ENCODE measurements at places on chromosomes 5 and 9. TPM values are rescaled to one million over a fixed set of nuclear protein-coding genes. Genes with fewer than 3 reads are reported as not detected.
A peak's percentile ranks its signal among the peaks of the same experiment; 100 is the strongest.

DNA sequence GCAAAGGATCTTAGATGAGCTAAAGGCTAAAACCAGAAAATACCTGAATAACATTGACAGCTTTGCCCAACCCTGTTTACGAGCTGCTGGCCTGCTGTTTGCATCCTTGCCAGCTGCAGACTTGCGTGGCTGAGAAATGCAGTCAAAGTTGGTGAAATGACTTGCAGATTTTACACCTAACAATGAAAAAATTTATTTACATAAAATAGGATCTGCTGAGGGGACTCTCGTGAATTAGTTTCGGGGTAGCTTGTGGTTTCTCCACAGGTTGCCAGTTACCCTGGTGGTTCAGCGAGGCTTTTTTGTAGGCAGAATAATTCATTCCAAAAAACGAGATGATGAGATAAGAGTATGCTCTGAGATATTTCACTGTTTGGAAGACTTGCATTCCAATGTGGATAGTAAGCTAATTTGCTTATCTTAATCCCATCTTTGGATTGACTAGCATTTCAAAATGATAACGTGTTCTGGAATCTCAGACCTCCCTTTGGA is 65.7 kb upstream of the FANCC start:
- no peaks in the 10 kb centered on the region for H3K36me3 ChIP-seq
- DNase-seq = no peak
- no peak overlapping the region for H3K27ac ChIP-seq
- H3K4me1 ChIP-seq = peaks cover 20% of the 10 kb centered on the region
- no peak overlapping the region for H3K4me3 ChIP-seq

- peaks cover 42% of the 10 kb centered on the region for H3K4me1 ChIP-seq
- peaks cover 10% of the 10 kb centered on the region for H3K36me3 ChIP-seq
- H3K27ac ChIP-seq = peak overlapping the region; percentile 95
- H3K27me3 ChIP-seq = no peaks in the 10 kb centered on the region
- peak overlapping the region; percentile 62 for H3K4me3 ChIP-seq
Observed at GRCh38 chr5:67058998-67059743, 137.4 kb downstream of the CD180 start.

- H3K27me3 ChIP-seq = peaks cover 23% of the 10 kb centered on the region
- peak; percentile 99 for DNase-seq
- H3K4me1 ChIP-seq = peaks cover 24% of the 10 kb centered on the region
- H3K4me3 ChIP-seq = peak within 1 kb of the TSS; percentile 100
Observed at GRCh38 chr5:75717082-75717922, at the start of gene POC5. Gene POC5, minus strand, starts transcription at chr5:75717437. Its CDS starts 4,500 bp downstream, at chr5:75712937.

Gene PCDHA1
- total RNA-seq = not detected

DNA sequence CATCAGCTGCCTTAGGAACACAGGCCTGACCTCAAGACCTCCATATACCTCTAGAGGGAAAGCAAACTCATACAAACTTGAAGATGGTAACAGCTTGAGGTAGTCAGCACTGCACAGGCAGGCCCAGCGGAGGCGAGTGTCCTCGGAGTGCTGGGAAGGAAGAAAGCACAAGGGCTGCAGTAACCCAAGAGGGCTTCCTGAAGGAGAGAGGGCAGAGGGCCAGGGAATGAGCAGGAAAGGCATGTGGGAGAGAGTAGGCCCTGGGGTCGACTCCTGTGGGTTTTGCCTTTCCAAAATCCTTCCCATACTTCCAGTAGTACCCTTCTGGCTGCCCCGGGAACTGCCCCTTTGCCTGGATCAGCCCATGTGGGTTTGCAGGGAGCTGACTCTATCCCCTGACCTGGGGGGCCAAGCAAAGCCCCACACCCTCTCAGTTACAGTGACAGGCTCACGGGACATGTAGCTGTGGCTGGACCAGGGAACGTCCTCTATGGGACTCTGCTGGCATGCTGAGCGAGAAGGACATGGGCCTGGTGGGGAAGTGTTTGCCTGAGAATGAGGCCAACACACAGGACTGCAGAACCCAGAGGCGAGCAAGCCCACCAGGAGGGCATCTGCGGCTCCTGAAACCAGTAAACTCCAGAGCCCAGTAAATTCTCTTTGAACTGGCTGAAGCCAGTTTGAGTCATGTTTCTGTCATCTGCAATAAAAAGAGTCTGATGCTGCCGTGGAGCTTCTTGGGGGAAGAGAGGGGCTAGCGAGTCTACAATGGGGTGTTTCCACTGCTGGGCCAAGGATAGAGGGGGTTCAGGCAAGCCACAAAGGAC is 64.1 kb downstream of the COL23A1 start:
- H3K36me3 ChIP-seq = no peaks in the 10 kb centered on the region
- H3K4me3 ChIP-seq = no peak overlapping the region
- no peak for DNase-seq
- no peaks in the 10 kb centered on the region for H3K4me1 ChIP-seq
- H3K27me3 ChIP-seq = no peaks in the 10 kb centered on the region

- no peaks in the 10 kb centered on the region for H3K36me3 ChIP-seq
- H3K4me1 ChIP-seq = peaks cover 4% of the 10 kb centered on the region
- H3K27ac ChIP-seq = no peak overlapping the region
- H3K27me3 ChIP-seq = no peaks in the 10 kb centered on the region
- DNase-seq = no peak
Observed at GRCh38 chr9:8660383-8660782, 860.8 kb upstream of the DMAC1 start.

DNA sequence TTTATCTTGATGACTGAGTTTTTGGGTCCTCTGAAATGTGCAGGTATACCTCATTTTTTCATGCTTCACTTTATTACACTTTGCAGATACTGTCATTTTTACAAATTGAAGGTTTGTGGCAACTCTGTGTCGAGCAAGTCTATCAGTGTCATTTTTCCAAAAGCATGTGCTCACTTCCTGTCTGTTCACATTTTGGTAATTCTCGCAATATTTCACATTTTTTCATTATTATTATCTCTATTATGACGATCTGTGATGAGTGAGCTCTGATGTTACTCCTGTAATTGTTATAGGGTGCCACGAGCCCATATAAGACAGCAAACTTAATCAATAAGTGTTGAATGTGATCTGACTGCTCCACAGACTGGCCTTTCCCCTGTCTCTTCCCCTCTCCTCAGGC is 73.4 kb upstream of the FBXW11 start:
- no peak overlapping the region for H3K27ac ChIP-seq
- DNase-seq = no peak
- H3K36me3 ChIP-seq = peaks cover 30% of the 10 kb centered on the region
- H3K27me3 ChIP-seq = no peaks in the 10 kb centered on the region
- H3K4me3 ChIP-seq = no peak overlapping the region
- peaks cover 45% of the 10 kb centered on the region for H3K4me1 ChIP-seq

Gene MCTP1
- total RNA-seq = 0.50 TPM

DNA sequence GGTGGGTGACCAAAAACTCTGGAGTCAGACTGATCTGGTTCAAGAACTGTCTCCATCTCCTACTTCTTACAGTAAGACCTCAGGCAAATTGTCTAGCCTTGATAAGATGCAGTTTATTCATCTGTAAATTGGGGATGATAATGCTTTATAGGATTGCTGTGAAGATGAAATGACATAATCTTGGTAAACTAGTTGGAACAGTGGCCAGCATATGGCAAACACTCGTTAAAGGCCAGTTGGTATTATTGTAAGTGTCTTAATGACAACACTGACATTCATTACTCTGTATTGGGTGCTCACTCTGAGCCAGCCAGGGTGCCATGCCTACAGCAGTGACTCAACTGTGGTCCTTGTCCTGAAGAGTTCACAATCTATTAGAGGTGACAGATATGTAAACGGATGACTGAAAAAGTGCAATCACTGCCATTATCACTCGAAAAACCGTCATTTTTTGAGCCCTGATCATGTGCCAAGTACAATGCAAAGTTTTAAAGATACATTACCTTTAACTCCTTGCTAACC is 84.9 kb upstream of the HSPA9 start:
- no peaks in the 10 kb centered on the region for H3K27me3 ChIP-seq
- no peak for DNase-seq
- no peak overlapping the region for H3K4me3 ChIP-seq
- H3K36me3 ChIP-seq = no peaks in the 10 kb centered on the region
- H3K27ac ChIP-seq = no peak overlapping the region

Measured in osteocyte (in vitro differentiated cells).